ENCODE measurements at places on chromosomes 2 and 18. TPM values are rescaled to one million over a fixed set of nuclear protein-coding genes. Genes with fewer than 3 reads are reported as not detected.
A peak's percentile ranks its signal among the peaks of the same experiment; 100 is the strongest.

- no peak for DNase-seq
These were observed 227.5 kb upstream of the SMAD2 start for GRCh38 chr18:48157956-48158355.

DNA sequence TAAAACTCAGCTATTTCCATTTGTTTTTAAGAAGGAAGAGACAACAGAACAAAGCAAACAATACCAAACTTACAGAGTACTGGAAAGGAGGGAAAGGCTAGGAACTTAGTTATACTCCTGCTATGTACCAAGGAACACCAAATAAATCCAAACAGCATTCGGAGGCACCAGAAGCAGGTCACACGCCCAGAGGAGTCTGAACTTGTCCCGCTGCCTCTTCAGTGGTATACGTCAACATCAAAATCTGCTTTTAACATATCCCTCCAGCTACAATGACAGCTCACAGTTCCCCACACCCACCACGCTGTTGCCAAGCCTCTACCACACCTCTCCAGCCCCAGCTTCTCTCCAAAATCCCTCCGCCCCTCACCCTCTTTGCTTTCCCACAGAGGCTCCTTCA, 17.3 kb downstream of the C2orf76 start:
- no peak for DNase-seq

GRCh38 chr2:64655873-64656272, 2.2 kb upstream of the SERTAD2 start:
- no peak for DNase-seq

GRCh38 chr2:219886615-219887014, 259.2 kb downstream of the SLC4A3 start:
- no peak for DNase-seq

DNA sequence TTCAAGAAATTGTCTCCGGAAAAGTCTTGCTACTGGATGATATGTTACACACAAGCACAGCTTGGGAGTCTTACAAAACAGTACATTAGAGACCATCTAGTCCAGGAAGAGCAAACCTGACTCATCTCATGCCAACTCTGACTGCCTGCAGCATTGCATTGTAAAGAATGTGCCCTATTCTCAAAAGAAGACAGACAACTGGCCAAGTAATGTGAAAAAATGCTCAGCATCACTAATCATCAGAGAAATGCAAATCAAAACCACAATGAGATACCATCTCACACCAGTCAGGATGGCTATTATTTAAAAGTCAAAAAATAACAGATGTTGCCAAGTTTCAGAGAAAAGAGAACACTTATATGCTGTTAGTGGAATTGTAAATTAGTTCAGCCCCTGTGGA, 42.7 kb upstream of the GORASP2 start:
- DNase-seq = peak; percentile 34

GRCh38 chr2:86314125-86314524, 23.3 kb downstream of the REEP1 start:
- no peak for DNase-seq

DNA sequence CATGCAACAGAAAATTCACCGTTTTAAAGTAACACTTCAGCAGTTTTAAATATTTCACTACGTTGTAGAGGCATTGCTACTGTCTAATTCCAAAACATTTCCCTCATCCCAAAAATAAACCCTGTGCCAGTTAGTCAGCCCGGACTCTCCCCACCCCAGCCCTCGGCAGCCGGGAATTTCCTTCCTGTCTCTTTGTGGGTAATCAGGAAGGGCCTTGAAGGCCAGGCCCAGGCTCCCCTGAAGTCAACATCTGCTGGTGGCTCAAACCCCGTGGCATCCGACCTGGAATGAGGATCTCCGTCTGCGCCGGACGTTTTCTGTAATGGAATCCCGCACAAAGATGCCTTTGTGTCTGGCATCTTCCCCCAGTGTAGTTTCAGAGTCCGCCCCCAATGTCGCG, 219.6 kb downstream of the SNTG2 start:
- no peak for DNase-seq

DNA sequence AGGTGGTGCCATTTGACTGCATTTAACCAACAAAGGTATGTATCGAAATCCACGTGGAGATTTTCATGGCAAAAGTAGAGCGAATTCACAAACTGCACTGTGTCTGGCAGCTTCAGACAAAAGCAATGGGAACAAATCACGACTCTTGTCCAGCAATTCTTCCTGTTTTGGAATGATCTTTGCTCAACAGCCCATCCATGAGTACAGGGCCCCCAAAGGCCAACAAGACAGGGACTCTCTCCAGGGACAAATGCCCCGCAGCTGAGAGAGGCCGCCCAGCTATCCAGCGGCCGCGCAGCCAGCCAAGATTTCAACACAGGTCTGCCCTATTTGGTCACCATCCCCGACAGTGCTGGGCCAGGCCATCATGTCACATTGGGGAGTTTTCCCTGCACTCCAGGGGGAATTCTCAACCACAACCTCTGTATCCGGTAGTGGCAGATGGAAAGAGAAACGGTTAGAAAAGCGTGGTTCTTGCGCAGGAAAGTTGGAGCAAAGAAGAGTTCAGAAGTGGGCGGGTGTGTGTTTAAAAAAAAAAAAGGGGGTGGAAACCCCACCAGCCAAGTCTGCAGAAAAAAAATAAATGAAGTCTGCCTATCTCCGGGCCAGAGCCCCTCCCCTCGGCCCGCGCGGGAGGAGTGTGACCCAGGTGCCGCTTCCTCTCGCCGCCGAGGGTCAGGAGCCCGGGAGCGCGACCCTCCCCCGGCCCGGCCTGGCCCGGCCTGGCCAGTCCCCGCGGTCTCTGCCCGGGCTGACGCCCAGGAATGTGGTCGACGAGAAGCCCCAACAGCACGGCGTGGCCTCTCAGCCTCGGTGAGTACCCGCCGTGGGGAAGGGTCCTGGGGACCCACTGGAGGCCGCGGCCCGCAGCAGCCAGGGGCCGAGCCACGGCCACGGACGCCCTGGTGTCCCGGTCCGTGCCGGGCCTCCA, at the start of gene GYPC:
Gene GYPC, plus strand, starts transcription at position 659 of the 931 bp plus-strand sequence. Its CDS starts 106 bp downstream, at position 765.
- peak; percentile 63 for DNase-seq

DNA sequence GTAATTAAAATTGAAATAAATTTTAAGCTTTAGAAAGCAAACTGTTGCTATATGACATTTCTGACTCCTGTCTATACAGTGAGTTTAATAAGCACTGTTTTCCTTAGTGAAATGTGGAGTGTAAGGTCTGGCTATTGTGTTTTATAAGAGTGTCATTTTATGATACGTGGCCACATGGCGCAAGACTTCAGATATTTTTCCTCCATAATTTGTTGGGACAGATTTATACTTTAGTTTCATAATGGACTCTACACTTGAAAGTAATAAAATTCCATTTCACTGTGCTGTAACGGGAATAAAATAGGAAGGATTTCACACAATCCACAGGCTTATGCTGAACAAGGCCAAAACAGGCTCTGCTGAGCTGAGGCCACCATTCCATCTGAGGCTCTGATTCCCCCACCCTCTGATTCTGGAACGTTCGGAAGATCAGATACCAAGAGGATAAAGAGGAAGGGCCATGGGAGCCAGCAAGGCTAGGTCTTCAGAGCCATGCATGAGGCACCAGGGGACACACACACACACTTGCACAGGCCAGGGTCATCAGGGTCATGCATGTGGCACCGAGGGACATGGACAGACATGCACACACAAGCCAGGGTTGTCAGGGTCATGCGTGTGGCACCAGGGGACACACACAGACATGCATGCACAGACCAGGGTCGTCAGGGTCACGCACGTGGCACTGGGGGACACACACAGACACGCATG, 35.6 kb downstream of the HDAC4 start:
- no peak for DNase-seq

GRCh38 chr2:184210329-184210728, 388.0 kb upstream of the ZNF804A start:
- DNase-seq = no peak

GRCh38 chr2:14358774-14359173, 273.7 kb upstream of the LRATD1 start:
- DNase-seq = no peak

GRCh38 chr2:1518867-1519530, 105.7 kb downstream of the TPO start:
- no peak for DNase-seq

DNA sequence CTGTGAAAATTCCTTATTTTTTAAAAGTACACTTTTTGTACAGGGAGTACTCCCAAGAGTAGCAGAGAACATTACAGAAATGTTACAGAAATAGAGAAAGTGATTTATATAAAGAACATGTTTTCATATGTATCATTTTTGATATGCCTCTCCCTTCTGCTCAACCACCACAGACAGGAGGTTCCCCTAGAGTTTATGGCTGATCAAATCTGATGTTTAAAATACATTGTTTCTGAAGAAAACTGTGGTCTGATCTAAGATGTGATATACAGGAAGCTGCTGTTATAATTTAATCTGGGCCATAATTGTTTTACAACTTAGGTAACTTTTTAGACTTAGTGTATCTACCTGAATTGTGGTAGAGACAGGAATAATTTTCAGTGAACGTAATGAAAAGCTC, 37.0 kb downstream of the STAT4 start:
- DNase-seq = no peak

DNA sequence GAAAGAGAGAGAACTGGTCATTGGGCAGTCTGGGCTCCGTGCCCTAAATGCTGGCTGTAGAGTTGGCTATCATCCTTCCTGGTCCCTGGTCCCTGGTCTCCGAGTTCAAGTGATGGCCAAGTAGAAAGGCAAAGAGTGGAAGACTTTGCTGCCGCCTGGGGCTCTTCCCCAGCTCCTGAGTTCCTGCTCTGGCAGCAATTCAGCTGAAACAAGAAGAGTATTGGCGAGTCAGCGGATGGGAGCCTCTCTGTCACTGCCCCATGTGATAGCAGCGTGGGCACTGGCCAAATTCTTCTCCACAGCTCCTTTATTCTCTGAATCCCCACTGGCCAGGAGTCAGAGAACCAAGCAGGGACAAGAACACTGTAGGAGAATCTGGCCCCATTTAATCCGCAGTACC, 351.0 kb upstream of the POU3F3 start:
- DNase-seq = no peak

DNA sequence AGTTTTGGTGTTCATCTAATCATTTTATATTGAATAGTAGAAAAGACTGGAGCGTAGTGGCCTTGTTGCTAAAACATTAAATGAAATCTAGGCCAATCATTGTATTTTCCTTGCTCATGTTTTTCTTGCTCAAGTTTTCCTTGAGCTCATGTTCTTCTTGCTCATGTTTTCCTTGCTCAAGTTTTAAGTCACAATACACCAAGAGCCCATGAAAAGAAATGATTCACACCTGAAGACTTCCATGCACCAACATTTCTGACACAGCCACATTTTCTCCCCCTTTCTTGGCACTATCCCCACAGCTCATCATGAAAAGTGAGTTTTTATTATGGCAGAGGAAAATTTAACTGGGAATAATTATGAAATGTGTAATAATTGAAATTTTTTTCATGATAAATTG, 92.0 kb downstream of the LRP1B start:
- DNase-seq = no peak

DNA sequence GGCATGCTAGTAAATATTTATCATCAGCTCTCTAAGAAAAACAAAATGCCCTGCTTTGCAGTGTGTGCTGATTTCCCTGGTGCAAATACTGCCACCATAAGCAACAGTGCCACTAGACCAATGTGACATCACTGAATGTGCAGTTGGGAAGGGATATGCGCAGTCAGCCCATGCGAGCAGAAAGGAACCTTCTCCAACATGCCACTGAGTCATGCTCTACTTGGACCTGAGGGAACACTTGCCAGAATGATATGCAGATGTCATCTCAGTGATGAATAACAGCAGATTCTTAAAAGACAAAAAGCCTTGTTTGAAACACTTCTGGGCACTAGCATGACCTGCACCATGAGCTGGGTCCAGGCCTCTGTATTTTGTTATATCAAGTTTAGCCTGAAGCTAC, 55.3 kb upstream of the REL start:
- DNase-seq = no peak

- no peak for DNase-seq
These were observed 360.6 kb upstream of the TNP1 start for GRCh38 chr2:217220228-217221013.

DNA sequence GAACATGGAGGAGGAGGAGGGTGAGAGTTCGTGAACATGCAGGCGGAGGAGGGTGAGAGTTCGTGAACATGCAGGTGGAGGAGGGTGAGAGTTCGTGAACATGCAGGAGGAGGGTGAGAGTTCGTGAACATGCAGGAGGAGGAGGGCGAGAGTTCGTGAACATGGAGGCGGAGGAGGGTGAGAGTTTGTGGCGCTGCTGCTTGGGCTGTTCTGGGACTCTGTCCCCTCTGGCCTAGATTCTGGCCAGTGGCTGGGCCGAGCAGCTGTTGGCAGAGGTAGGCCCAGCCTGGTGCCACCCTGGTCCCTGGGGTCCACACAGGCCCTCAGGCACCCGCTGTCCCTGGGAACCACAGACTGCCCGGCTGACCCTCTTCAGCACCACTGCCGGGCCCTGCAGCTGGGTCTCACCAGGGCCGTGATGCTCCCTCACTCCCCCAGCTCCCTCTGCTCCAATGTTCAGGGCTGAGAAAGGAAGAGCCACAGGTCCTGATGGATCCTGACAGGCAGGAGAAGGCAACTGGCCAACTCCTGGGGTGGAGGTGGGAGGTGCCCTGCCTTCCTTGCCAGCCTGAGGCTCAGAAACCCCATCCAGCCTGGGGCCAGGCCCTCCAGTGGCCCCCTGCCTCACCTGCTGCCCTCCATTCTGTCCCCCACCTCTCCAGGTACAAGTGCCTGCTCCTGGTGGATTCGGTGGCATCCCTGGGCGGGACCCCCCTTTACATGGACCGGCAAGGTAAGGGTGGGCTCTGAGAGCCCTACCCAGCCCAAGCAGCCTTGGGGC, 3.9 kb downstream of the AGXT start:
- DNase-seq = no peak

DNA sequence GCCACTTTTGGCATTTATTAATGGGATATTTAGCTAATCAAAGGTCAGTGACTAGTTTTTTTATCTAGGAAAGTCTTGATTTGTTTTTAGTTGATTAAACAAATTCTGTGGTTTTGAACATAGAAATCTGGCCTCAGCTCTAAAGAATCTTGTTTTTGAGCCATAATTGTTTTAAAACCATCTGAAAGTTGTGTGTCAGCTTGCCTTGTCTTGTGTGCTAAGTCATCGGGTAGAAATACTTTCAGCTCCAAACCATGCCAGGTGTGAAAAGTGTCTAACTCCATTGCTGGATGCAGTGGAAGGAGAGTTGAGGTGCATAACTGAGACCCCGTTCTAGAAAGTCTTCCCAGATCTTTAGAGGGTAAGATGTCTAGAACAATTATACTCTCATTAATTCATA, 22.7 kb downstream of the FARP2 start:
- no peak for DNase-seq

KCNK3 gene
- polyA plus RNA-seq = 32.4 TPM

SLC9A4 gene
- polyA plus RNA-seq = 0.06 TPM

EPB41L5 gene
- 36.6 TPM for polyA plus RNA-seq

LBX2 gene
- 0.77 TPM for polyA plus RNA-seq

HIBCH gene
- polyA plus RNA-seq = 86.8 TPM

NXPH2 gene
- 1.1 TPM for polyA plus RNA-seq

TDRD15 gene
- polyA plus RNA-seq = not detected

CD8B2 gene
- 0.54 TPM for polyA plus RNA-seq

GKN1 gene
- not detected for polyA plus RNA-seq

HOXD12 gene
- polyA plus RNA-seq = not detected

LAPTM4A gene
- polyA plus RNA-seq = 453 TPM

LBH gene
- polyA plus RNA-seq = 96.6 TPM

CCDC178 gene
- 1.5 TPM for polyA plus RNA-seq

GDF7 gene
- 0.42 TPM for polyA plus RNA-seq

PAX8 gene
- polyA plus RNA-seq = 5.6 TPM

CIDEA gene
- polyA plus RNA-seq = 0.77 TPM
